Cardiac muscle cell (in vitro differentiated cells and primary cell): ENCODE measurements at places on chromosomes 4 and X. TPM values are rescaled to one million over a fixed set of nuclear protein-coding genes. Genes with fewer than 3 reads are reported as not detected.

DNA sequence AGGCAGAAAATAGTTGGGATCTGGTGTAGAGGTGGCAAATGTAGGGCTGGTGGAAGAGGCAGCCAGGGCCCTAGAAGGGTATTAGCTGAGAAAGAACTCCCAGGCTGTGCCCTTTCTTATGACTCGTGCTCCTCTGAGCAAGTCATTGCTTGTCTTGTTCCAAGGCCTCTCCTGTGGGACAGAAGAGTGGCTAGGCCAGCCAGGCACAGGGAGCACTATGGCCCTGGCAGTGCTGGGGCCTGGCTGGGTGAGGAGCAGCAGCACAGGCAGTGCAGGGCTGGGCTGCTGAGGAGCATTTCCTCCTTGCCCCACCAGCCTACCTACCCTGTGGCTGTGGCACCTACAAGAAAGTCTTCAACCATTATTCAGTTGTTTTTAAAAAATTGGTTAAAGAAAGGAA, 298.5 kb upstream of the NR3C2 start:
- H3K4me1 ChIP-seq, result no peaks in the 10 kb centered on the region
- no peak overlapping the region for H3K27ac ChIP-seq
- H3K36me3 ChIP-seq, result no peaks in the 10 kb centered on the region
- H3K4me3 ChIP-seq, result no peak overlapping the region
- DNase-seq, result no peak

DNA sequence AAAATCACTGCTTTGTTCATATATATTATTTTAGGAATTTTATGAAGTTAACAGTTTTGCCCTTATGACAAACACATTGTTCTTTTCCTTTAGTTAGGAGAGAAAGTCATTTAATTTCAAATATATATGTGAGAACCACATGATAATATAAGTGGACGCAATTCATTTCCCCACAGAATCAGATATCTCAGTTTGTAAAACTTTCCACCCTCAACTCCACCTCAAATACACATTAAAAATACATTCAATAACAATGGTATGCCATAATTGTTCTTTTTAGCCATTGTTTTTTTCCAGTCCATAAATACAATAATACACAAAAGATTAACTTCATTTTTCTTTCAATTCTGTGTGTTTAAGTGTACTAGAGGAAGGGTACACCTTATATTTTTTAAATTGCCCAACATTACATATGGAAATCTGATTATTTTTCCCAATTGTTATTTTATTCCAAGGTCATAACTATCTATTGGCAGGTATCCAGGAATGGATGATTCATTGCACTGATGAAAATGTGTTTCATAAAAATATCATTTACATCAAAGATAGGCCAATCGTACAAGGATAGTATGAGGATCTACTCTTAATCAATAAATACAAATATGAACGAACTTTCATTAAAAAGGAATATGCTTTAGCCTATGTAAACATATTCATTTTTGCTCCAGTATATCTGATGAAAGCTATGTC, 125.0 kb downstream of the PPP3CA start:
- H3K4me1 ChIP-seq, result no peaks in the 10 kb centered on the region
- no peak for DNase-seq
- H3K27ac ChIP-seq, result no peak overlapping the region
- no peaks in the 10 kb centered on the region for H3K36me3 ChIP-seq
- H3K27me3 ChIP-seq, result no peaks in the 10 kb centered on the region

DNA sequence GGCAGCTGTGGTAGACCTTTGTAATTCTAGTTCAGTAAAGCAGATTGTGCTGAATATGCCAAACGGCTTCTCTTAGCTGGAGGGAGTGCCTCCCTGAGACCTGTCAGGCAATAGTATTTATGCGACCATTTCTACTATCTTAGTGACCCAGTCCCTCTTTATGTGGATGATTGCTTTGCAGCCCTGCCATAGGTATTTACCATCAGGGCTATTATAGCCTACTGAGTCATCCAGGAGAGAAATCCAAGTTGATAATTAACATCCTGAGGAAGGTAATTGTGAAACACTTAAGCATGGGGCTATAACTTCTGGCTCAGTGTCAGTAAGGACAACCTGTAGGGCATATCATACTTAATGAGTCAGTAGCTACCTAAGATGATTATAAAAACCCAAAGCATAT, 103.9 kb upstream of the MAOA start:
- no peaks in the 10 kb centered on the region for H3K36me3 ChIP-seq
- DNase-seq, result no peak
- H3K4me1 ChIP-seq, result peaks cover 9% of the 10 kb centered on the region
- H3K27me3 ChIP-seq, result no peaks in the 10 kb centered on the region

DNA sequence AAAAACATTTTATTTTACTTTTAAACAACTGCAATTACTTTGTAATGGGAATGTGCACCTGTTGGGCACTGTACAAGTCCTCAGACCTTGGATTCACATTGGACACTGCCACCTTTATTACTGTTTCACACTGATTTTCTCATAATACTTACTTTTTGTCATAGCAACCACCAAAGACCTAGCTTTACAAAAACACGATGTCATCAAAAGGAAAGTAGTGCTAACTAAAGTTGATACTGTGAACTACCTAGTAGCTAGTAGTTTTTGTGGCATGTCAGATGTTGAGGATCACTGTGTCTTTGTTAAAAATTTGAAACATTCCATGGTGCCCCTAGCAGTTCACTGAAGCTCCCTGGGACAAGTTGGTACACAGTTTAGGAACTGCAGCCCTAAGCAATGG, 62.9 kb upstream of the HOPX start:
- no peak overlapping the region for H3K4me3 ChIP-seq
- no peak overlapping the region for H3K27ac ChIP-seq
- no peaks in the 10 kb centered on the region for H3K27me3 ChIP-seq
- H3K36me3 ChIP-seq, result no peaks in the 10 kb centered on the region
- no peak for DNase-seq

GRCh38 chr4:152591396-152591795, 55.5 kb upstream of the FBXW7 start:
- no peaks in the 10 kb centered on the region for H3K27me3 ChIP-seq
- no peak overlapping the region for H3K4me3 ChIP-seq
- H3K4me1 ChIP-seq, result peaks cover 7% of the 10 kb centered on the region
- DNase-seq, result peak; percentile 61
- no peak overlapping the region for H3K27ac ChIP-seq
- no peaks in the 10 kb centered on the region for H3K36me3 ChIP-seq

Gene PNMA5
- total RNA-seq, result not detected in 2 replicates
